ENCODE measurements at places on chromosomes 1 and 21.

- DNase-seq, result no peak
Observed at GRCh38 chr21:29238967-29239290, 59.8 kb upstream of the BACH1 start.

DNA sequence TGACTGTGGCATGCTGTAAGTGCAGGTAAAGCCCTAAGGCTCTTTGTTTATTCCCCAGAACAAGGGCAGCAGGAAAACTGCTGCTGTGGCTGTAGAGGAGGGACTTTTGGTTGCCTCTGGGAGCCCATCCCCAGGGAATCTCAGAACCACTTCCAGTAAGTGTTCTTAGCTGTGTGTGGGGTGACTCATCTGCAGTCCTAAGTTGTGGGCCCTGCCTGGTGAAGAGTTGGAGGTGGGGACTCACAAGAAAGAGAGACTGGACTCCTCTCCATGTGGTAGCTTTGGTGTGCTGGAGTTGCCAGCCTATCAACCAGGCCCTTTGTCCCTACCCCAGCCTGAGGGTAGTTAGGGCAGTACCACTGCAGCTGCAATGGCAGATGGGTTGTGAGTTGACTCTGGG is 24.0 kb upstream of the DENND1B start:
- no peak for DNase-seq

- DNase-seq, result no peak
Observed at GRCh38 chr1:53195246-53196016, 1.2 kb upstream of the CPT2 start.

DNA sequence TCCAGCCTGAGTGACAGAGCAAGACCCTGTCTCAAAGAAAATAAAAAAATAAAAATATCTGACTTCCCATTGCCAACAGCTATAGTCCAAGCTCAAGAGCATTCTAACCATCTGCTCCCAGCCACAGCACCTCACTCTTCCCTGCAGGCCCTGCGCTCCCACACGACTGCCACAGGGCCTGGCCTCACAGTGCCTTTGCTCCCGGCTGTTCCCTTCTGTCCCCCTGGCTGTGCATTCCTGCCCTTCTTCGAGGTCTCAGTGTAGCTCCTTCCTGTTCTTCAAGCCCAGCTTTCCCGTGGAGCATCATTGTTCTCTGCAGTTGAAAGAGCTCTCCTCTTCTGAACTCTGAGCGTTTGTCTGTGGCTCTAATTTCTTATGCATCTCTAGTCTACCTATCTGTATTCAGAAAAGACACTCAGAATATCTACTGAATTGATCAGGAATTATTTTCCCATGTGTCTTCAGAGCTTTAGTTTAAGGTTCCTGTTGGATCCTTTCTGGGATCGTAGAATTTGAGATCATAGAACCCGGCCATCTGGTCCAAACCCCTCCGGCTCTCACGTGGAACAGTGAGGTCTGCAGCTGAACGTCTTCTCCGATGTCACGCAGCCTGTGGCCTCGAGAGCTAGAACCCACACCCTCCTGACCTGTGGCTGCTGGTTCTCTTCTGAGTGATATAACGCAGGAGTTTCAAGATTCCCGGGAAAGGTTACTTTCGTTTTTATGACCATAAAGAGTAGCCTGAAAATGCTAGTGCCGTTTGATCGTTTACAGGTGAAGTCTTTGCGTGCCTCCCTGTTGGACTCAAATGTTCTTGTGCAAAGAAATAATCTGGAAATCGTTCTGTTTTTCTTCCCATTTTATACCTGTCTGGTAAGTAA is 54.4 kb downstream of the DOP1B start:
- no peak for DNase-seq

DNA sequence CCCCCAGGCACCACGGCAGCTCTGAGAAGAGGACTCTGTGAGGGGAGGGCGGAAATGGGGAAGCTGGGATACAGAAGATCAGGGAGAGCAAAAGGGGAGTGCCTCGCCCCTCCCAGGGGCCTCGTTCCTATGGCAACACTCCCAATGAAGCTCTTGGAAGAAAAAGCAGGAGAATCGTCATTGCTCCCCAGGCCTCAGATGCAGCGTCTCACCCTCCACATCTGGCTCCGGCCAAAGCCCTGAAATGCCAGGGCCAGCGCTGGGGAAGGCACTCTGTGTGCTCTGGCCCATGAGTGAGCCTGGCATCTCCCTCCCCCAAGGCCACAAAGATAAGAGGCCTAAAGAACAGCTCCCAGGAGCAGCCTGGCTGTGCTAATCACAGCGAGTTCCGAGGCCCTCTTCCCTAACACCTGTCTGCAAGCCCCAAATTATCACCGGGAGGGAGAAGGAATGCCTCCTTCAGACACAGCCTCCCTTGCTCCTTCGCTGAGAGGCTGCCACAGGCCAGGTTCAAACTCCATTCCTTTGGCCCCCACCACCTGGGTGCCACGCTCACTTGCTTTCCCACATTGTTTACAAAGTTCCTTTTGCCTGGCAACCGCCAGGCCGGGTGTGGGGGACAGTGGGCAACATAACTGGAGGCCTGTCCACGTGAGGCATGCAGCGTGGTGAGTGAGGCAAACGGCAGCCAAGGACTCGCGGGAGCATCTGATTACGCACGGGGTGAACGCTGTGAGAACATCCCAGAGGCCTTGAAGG is 27.8 kb downstream of the ECE1 start:
- no peak for DNase-seq

- DNase-seq, result no peak
Observed at GRCh38 chr1:218369688-218370511, 24.8 kb downstream of the TGFB2 start.

Data from H1 (cell line).